ENCODE measurements at places on chromosomes 1 and 21.

DNA sequence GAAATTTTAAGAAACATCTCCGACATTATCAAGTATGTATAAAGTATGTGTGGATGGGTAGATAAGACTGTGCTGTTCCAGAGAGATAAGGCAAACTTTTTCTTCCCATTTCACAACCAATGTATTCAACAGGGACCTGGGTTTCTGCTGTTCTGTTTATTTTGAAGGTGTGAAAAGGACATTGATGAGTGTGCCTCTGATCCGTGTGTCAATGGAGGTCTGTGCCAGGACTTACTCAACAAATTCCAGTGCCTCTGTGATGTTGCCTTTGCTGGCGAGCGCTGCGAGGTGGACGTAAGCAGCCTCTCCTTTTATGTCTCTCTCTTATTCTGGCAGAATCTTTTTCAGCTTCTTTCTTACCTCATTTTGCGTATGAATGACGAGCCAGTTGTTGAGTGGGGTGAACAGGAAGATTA, 174.0 kb downstream of the CRB1 start:
- no peak for DNase-seq

GRCh38 chr1:178241837-178242236, 147.9 kb downstream of the RASAL2 start:
- DNase-seq: no peak

GRCh38 chr1:248288391-248288790, 10.6 kb upstream of the OR2T33 start:
- DNase-seq: no peak

DNA sequence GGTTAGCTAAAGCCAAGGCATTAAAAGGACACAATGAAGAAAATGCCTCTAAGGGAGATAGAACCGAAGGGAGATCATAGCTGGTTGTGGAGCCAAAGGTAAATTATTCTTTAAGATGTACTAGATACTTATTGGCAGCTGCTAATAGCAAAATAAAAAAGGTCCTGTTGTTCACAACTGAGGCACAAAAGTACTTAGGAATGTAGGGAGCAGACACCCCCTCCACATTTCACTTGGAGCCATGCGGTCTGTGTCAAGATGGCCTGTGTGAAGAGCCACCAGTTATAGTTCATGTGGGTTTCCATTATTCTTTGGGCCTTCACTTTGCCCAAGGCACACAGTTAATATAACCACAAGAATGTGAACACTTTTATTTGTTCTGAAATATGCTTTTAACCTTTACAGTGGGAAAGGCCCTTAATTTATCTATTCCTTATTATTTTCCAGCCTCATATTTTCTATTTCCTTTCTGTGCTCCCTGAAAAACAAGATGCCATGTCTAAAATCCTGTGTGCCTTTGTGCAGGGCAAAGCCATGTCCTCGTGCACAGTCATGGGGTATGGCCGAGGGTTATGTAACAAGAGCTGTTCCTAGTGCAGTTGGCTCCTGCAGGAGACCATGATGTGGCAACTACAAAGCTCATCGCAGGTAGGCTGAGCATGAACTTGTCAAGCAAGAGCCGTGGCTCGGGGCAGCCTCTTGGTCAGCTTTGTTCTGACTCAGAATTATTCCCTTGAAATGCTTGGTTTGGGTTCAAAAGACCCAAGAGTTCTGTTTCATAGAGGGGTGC, 16.2 kb upstream of the WDR26 start:
- DNase-seq: no peak

DNA sequence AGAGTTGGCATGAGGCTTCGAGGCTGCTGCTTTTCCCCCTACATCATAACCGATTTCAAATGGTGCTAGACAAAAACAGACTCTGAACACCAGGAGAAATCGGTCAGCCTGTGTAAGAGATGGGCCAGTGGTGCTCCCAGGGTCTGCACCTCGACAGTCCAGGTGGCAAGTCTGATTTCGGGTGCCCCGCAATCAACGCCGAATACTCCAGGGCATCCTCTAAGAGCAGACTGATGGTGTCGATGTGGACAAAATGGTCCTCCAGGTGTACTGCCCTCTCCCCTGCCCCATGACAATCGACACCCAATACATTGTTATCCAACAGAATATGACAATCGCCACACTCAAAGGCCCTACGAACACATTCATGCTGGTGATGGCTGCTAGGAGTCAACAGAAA, 50.0 kb downstream of the CD46 start:
- DNase-seq: no peak

- no peak for DNase-seq
Observed at GRCh38 chr1:97192872-97193572, 471.4 kb downstream of the PTBP2 start.

GRCh38 chr1:111139324-111139955, 453 bp downstream of the DRAM2 start:
- peak; percentile 63 for DNase-seq

GRCh38 chr1:113659035-113659434, 100.3 kb downstream of the PHTF1 start:
- DNase-seq: no peak

DNA sequence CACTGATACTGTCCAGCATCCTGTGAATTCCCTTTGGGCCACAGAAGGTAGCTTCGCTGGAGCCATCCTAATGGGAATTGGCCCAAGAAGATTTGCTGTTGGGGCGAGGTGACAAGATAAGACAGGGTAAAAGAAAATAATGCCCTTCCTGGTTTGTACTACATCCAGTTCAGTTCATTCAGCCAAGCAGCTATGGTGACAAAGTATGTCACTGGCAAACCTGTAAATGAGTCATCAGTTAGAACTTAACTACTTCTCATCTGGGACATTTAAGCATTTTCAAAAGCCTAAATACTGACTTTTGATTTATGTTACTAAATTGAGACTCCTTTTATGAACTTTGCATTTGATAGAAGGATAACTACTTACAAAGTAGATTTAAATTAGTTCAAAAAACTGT, 54.2 kb downstream of the WDR64 start:
- DNase-seq: no peak

Data from NCI-H1417 (cell line).